ENCODE measurements at places on chromosomes 5 and 9.

- DNase-seq = no peak
Observed at GRCh38 chr5:33679791-33680190, 212.0 kb downstream of the ADAMTS12 start.

GRCh38 chr9:72703574-72703973 is 182.2 kb downstream of the TMC1 start:
- no peak for DNase-seq

DNA sequence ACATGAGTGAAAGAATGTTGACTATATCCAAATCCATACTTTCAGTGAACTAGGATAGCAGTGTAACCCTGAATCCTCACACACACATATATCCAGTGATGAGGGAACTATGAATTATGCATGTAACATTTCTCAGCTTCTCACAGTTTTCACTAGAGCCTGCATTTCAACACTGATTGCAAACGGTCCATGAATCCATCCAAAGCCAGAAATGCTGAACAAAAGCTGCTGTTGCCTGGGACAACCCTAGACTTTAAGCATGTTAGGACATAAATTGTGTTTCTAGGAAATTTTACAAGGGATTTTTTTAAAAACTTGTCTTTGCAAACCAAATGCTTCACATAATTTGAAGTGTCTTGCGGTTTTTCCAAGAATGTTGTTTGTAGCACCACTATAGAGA is 2010.0 kb upstream of the WWC1 start:
- no peak for DNase-seq

DNA sequence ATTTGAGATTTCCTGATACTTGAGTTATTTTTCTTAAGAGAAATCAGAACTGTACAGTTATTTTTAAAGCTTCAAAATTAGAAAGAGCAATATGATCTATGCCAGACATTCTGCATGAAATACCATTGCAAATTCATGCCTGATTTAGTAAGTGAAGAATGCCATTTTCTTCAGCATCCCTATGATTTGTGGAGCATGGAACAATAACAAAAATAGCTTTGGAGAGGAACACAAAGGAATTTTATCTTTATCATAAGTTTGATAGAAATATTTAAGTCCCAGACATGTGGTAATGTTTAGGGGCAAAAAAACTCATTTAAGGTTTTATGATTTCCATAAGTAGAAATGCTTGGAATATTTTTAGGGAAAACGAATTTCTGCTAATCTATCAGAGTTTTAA is 1863.4 kb downstream of the EFNA5 start:
- no peak for DNase-seq

GRCh38 chr5:123545506-123545905 is 33.5 kb downstream of the CSNK1G3 start:
- no peak for DNase-seq

DNA sequence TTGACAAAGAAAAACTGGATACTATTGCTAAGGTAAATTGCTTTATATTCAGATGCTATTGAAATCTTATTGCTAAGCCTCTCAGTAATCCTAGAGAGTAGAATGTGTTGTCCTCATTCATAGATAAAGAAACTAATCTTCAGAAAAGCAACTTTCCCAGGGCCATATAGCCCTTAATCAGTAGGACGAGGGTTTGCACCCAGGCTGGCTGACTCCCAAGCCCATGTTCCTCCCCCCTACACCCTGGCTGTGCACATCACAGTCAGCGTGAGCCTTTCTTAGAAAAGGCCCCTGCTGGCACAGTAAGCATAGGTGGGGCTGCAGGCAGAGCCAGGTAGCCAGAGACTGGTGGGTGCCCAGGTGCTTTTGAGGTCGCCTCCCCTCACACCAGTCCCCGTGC is 15.8 kb upstream of the GLIPR2 start:
- DNase-seq = no peak

DNA sequence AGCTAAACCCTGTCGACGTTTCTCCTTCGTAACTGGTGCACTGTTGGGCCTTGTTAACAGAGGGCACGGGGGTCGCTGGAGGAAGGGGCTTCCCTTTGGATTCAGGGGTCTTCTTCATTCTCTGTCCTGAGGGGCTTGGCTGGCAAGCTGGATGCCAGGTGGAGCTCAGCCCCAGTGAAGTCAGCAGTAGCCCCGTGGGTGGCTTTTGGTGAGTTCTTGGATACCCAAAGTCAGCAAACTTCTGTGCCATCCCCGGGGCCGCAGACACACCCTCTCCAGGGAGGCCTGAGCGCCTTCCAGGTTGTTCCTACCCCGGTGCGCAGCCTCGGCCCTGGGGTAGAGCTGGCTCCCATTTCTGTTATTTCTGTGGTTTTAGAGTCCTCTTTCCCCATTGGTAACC is 12.3 kb upstream of the OBP2A start:
- DNase-seq = no peak

DNA sequence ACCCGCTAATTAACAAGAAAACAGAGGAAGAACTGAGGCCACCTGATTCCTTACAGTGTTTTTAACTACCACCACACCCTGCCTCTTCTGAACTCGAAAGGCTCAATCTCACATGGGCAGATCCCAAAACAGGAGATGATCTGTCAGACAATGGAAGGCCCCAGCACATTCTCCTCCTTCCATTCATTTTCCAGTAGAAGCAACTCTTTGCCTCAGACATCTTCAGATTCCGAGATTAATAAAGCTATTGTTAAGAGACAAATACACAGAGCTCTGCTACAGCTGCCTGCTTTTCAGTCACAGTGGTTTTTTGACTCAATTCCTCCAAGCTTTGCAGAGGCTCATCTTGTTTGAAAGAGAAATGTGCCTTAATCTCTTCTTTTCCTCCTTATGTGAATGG is 127.2 kb upstream of the ADAMTSL1 start:
- DNase-seq = no peak

Data from NCI-H1930 (cell line).